ENCODE measurements at places on chromosomes 2 and 18.

DNA sequence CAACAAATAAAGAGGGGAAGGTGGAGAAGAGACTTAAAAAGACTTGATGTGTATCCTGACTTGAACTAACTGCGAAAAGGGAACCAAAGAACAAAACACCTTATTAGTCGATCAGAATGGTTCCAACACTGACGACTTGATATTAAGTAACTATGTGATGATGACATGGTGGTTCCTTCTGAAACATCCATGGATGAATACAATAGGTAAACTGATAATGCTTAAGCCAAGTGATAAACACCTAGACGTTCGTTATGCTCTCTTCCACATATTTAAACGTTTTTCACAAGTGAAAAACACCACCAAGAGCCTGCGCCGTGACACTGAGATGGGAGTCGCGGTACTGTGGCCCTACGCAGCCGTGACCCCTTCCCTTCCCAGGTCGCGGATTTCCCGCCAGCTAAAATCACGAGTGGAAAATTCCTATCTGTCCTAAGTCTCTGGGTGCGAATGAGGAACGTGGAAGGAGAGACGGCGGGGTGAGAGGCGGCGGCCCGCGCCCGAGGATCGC, 797 bp downstream of the TTC32 start:
- DNase-seq, result no peak

- DNase-seq, result no peak
These were observed 26.1 kb upstream of the C1D start for GRCh38 chr2:68088940-68089339.

- DNase-seq, result no peak
These were observed 221.1 kb downstream of the ALPK2 start for GRCh38 chr18:58407649-58408407.

DNA sequence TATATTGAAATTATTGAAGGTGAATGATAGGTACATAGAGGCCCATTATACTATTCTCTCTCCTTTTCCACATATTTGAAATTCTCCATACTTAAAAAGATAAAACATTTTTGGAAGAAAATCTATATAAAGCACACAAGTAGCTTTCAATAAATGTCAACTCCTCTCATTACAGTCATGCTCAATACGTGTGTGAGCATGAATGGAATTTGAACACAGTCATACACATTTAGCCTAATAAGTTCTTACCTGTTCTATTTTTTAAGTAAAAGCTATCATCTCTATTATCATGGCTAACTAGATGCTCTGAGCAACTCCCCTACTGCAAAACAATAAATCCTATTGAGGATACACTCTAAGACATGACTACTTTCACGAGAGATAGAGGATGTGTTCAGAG, 41.9 kb upstream of the SPATS2L start:
- no peak for DNase-seq

DNA sequence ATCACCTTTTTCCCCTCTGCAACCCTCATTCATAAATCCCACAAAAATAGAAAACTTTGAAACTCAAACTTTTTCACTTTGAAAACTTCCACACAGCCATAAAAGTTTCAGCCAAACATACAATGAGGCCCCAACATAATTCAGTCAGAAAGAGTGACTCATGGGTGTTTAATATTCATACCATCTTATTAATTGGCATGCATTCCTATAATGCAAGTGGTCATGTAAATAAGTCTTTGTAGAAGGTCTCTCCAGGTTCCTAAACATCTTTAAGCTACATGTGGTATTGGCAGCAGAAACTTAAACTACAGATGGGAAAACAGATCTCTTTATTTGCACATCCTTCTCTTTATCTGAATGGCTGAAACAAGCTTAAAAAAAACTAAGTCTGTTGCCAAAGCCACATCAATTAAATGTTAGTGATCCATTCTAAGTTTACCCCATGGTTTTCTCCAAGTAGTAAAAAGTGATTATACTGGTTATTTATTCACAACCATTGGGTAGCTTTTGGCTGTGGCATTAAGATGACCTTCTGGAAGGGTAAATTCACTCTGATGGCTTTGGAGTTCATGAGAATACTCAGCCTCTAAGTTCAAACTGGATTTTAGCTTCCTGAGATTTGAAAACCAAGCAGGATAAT, 70.2 kb upstream of the LYPD1 start:
- no peak for DNase-seq

DNA sequence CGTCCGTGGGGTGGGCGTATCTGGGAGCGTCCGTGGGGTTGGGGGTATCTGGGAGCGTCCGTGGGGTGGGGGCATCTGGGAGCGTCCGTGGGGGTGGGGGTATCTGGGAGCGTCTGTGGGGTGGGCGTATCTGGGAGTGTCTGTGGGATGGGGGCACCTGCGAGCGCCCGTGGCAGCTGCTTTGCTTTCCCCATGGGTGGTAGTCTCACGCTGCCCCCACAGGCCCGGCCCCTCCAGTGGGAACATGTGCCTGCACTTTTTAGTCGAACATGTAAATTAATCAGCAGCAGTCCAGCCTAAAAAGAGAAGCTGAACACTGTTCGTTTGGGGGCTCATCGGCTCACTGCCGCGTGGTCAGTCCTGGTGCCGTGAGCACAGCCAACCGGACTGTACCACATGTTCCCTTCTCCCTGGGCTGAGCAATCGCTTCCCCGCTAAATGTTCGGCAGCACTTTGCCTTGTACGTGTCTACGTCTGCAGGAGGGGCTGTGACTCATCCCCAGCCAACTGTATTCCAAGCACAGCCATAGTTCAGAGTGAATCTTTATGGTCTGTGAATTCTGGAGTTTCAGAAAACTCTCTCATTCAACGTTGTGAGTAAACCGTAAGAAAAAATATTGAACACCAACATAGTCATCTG, 271.5 kb downstream of the AGAP1 start:
- DNase-seq, result no peak

- no peak for DNase-seq
These were observed 10.9 kb upstream of the FZD7 start for GRCh38 chr2:202022755-202023154.

DNA sequence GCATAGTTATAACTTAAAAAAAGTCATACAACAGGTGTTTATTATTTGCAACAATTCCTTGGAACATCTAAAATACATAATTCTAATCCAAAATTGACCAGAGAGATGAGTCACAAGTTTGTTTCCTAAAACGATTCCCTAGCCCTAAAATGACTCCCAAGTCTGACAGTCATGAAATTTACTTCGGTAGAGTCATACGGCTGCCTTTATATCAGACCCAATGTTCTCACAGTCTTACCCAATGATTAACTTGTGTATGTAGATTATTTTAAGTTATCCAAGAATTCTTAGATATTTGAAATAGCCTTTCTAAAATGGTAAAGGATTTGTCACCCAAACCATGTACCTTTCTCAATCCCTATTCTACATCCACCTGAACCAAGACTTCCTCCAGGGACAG, 174.9 kb downstream of the LAMA1 start:
- DNase-seq, result no peak

DNA sequence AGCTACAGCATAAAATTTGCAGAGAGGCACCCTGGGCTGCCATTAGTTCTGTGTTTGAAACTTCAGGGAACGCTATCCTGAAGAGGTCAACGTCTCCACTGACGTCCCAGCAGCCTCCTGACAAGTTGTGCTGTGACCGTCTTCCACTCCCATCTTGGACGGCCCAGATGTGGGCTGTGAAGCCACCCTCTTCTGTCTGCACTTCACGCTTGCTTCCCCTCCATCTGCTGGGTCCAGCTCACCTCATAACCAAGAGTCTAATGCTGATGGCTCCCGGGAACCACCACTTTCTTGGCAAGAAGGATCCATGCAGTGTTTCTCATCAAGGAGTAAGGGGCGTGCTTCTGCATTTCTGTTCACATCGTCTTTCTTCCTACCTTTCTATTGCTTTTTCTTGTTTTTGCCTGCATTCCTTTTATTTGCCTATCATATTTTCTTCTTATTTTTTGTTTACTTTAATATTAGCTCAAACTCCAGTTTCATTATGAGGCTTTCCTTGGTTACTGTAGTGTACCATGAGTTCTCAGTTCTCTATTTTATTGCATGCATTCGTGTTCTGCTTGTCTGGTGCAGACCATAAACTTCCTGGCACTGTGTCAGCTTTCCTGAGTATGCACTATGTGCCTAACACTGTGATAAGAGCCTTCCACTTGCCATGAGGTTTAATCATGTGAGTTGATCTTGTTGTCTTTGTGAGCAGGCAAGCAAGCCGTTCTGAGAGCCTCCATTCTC, 631.8 kb upstream of the RAB6C start:
- no peak for DNase-seq

- DNase-seq, result no peak
These were observed 19.5 kb upstream of the YWHAQ start for GRCh38 chr2:9650119-9650821.

DNA sequence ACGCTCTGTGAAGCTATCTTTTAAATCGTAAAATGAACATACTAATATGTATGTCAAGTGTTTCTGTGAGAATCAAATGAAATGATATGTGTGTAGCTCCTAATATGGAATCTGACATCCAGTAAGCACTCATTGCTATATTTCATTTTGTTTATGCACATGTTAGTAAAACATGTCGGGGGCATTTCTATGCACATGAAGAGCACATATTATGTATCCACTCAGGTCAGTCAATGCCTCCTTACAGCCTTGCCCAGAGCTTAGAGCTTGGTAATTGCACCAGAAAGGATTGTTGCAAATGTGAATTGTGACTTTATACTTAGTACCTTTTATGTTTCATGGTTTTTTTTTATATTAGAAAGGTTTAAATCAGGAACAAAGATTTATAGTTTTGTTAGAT, 463.7 kb upstream of the HNMT start:
- no peak for DNase-seq

GRCh38 chr2:15939556-15939853, 845 bp upstream of the MYCN start:
- DNase-seq, result no peak

GRCh38 chr2:45904267-45904945, 252.9 kb downstream of the PRKCE start:
- DNase-seq, result peak; percentile 44

DNA sequence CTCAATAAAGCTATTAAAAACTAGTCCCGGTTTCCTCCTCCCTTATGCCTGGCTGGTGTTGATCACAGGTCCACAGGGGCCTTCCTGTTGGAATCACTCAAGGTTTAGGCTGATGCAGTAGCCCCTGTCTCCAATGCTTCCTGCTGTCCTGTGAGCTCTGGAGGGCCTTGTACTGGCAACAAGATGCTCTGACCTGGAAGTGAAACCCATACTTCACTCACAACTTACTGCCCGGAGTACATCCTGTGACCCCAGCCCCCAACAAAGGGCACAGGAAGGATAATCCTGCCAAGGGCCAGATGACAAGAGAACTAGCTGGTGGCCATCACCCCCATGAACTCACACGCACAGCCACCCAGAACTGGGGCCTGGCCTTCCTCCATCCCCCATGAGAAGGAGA, 50.3 kb downstream of the ZBTB7C start:
- no peak for DNase-seq

DNA sequence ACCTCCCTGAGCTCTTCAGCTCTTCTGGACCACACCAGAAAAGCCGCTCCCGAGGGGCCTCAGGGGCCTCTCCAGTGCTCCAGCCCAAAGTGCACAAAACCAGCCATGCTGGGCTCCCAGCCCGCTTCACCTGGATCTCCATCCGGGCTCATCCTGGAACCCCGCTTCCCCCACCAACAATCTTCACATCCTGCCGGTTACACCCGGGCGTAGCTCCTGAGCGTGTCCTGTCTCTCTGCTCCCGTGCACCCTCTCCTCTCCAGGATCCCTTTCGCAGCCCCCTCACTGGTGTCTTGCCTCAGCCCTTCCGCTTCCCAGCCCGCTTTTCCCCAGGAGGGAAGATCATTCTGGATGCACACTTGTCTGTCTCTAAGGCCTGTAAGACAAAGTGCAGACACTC, 123.7 kb upstream of the GLI2 start:
- DNase-seq, result no peak

- DNase-seq, result no peak
These were observed 94.7 kb upstream of the SLC8A1 start for GRCh38 chr2:40546439-40547191.

DNA sequence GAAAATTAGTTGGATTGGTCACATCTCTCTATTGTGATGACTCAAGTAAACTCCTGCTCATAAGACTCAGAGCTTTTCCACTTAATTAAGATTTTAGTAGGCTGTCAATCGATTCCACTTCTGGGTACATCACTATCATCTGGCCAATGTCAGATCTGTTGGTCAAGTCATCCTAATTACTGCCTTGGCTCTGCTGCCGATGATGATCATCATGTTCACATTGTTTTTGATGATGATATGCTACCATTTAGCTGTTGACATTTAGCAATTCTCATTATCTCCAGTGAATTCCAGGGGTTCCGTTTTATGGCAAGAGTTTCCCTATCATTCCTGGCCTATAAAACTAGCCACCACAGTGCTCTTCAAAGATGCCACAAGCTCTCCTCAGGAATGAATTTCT, 253.4 kb downstream of the IKZF2 start:
- DNase-seq, result no peak

- DNase-seq, result no peak
These were observed 204.2 kb downstream of the TMEM247 start for GRCh38 chr2:46683541-46683940.

DNA sequence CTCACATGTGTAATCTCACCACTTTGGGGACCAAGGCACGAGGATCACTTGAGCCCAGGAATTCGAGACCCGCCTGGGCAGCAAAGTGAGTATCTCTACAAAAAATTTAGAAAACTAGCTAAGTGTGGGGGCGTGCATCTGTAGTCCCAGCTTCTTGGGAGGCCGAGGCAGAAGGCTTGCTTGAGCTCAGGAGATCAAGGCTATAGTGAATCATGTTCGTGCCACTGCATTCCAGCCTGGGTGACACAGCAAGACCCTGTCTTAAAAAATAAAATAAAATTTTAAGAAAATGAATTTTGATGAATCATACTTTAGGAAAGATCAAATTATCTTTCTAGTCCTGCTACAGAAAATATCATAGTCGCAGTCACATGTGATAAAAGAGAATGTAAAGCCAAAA, 46.9 kb downstream of the CABYR start:
- DNase-seq, result no peak

GRCh38 chr2:18795906-18796305, 206.5 kb upstream of the NT5C1B start:
- DNase-seq, result no peak

GRCh38 chr2:136013955-136014354, 28.5 kb upstream of the DARS1 start:
- no peak for DNase-seq

DNA sequence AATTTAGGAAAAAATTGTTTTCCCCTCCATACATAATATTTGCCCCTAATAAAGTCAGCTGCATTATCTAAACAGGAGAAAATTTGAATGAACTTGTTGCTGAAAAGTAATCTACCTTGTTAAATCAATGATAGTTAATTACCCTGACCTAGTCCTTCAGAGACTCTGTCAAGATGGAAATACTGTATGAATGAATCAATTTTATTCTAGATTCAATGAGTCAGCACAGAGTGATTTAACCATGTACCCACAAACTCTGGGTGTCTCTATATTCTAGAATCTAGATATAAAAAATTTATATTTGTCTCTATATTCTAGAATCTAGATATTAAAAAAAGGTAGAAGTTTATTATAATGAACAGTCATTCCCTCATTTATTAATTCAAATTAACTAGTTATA, 36.2 kb downstream of the NDUFAF7 start:
- no peak for DNase-seq

- DNase-seq, result no peak
These were observed 12.4 kb upstream of the CCDC88A start for GRCh38 chr2:55431982-55432627.
